ENCODE measurements at places on chromosomes 13 and 19.

- no peak for DNase-seq
Observed at GRCh38 chr19:10079031-10079453, 7.1 kb upstream of the SHFL start.

- DNase-seq = no peak
Observed at GRCh38 chr13:31767175-31767900, 28.0 kb downstream of the RXFP2 start.

DNA sequence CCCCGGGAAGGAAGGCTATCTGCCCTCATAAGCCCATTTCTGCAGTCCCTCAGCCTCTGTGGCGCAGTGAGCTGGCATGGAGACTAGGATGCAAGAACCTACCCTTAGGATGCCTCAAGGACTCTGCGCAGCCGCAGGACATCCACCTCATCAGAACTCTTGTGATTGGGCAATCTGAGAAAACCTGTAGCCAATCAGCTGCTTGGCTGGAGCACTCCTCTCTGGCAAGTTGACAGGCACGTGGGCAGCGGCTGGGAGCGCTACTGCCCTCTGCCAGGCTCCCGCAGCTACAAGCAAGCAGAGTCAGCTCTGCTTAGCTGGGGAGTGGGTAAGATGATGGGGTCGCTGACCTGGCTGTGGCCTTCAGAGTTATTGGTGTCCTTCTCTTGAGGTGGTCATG is 1.5 kb upstream of the ECSIT start:
- DNase-seq = peak; percentile 46

DNA sequence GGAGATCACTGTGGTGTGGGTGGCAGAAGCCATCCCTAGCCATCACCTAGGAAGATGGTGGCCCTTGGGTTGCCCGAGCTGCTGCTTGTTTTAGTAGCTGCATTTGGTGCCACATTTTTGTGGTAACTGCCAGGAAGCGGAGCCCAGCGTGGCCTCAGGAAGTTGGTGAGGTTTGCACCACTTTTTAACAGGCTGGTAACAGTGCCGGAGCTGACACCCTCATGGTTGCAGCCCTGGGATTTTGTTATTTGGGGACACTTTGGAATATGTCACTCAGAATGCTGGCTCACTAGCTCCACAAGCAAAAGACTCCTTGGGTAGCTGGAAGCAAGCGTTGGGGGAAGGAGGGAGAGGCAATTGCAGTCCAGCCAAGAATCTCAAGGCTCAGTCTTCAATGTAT is 22.1 kb downstream of the ACTN4 start:
- DNase-seq = no peak

DNA sequence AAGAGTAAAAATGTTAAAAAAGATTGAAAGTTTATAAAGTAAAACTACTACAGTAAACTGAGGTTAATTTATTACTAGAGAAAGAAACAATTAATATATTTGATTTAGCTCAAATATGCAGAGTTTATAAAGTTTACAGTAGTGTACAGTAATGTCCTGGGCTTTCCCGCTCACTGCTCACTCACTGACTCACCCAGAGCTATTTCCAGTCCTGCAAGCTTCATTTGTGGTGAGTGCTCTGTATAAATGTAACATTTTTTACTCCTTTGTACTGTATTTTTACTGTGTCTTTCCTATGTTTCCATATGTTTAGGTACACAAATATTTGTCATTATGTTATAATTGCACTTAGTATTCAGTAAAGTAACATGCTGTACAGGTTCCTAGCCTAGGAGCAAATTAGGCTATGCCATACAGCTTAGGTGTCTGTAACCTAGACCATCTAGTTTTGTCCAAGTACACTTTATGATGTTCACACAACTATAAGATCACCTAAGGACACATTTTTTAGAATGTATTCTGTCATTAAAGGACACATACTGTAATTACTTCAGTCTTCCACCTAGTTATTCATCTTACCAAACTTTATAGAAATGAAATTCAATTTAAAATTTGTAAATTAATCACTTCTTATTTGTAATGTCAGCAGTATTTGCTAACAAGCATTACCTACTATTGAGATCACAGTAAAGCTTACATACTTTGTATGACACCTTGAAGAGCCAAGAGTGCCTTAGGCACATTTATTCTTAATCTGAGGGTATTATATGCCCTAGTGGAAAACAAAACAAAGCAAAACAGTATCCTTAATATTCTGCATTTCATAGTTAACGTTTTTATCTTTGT is 683.4 kb downstream of the PCDH9 start:
- no peak for DNase-seq

GRCh38 chr13:95552539-95553441 is at the start of gene CLDN10:
Gene CLDN10 (plus strand): TSS chr13:95552720. CDS start chr13:95552754, 34 bp downstream.
- no peak for DNase-seq

All from prostate gland (tissue), 2 donors.